Activated effector memory CD4-positive, alpha-beta T cell treated with anti-CD3 and anti-CD28 coated beads, Interleukin-2, amount 50 U/mL, for 16 hours (primary cell): ENCODE measurements at places on chromosomes 6 and 20.
A peak's percentile ranks its signal among the peaks of the same experiment; 100 is the strongest.

- no peak for DNase-seq
These were observed 1.1 kb downstream of the ID1 start for GRCh38 chr20:31605902-31606803.

DNA sequence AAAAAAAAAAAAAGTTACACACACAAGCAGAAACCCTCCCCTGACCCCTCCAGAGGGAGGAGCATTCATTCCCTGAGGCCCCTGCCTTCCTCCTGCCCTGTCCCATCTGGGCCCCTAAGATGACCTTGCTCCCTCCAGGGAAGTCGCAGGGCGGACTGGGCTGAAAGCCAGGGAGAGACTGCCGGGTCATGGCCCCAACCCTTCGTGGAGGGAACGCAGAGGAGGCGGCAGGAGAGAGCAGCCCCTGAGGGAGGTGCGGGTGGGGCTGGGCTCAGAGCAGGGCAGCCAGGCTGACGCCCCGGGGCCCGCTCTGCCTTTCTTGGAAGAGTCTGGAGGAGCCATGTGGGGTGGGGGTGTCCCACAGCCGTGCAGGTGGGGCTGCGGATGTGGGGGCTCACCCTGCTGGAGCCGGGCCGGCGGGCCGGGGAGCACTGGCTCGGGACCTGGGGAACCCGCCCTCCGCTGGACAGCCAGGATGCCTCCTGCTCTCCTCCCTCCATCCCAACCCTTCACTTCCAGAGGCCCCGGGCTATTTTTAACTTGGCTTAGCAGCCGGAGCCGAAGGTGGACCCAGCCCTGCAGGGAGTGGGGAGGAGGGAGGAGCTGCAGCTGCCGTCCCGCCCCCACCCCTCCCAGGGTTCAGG is 15.0 kb upstream of the ABHD16B start:
- DNase-seq, result no peak

- DNase-seq, result no peak
These were observed 56.4 kb upstream of the VSTM2L start for GRCh38 chr20:37846573-37846972.

DNA sequence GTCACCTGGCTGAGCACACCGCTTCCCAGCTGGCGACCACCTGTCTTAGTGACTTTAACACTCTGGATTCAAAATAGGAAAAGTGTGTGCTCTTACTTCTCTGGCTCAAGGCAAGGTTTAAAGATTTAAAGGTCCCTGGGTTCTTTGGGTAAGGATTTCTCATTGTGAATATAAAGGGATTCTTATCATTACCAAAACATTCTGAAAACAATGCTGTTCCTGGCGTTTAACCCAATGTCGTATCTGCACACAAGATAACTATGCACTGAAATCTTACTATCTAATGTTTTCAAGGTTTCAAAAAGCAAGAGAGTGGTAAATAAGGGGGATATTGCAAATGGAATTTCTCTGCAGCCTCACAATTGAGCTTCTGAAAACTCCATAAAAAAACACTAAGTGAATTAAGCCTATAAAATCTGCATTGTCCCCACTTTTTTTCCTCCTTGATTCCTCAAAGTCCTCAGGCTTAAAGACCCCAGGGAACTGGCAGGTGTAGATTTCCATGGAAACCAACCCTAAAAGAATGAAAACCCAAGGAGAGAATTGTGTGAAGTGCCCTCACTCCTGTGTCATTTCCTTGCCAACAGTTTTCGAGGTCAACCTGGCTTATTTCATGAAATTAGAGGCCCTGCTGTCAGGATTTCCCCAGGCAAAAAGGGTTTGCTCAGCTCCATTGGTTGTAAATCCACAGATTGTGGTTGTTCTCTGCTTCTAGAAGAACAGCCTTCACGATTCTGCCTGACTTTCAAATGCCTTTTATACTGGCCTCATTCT is 44.0 kb downstream of the BMP2 start:
- no peak for DNase-seq

DNA sequence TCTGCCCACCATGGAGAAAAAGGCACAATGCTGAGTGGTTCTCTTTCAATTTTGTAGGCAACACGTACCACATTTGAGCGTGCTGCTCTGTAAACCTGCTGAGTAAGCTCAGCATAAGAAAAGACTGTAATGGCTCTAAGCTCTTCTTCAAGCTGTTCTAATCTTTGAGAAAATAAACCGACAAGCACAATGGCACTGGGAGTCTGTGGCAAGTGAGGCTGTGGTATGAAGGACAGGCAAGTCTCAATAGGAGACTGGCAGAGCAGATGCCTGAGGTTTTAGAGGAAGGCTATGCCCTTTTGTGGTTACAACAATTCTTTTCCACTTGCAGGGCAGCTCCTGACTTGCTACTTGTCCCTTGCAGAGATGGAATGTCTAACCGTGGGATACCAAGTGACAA is 136.7 kb upstream of the EXOC2 start:
- no peak for DNase-seq

GRCh38 chr6:4885341-4885933 is 109.2 kb downstream of the CDYL start:
- DNase-seq, result no peak

DNA sequence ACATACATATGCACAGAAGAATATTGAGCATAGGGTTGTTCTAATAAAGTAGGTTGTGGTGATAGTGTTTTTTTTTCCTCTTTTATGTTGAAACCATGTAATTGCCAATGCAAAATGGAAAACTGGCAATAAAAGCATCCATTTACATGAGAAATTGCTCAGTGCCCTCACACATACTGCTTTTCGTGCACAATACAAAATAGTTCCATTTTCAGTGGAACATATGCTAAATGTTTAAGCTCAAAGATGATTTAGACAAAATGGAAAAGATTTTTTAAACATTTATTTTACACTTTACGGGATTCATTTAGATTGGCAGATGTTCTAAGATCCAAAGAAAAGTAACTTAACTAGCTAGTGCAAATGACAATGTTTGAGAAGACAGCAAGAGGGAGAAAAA is 678.1 kb upstream of the MANEA start:
- no peak for DNase-seq

- no peak for DNase-seq
These were observed 68.1 kb downstream of the JAG1 start for GRCh38 chr20:10605547-10606195.

DNA sequence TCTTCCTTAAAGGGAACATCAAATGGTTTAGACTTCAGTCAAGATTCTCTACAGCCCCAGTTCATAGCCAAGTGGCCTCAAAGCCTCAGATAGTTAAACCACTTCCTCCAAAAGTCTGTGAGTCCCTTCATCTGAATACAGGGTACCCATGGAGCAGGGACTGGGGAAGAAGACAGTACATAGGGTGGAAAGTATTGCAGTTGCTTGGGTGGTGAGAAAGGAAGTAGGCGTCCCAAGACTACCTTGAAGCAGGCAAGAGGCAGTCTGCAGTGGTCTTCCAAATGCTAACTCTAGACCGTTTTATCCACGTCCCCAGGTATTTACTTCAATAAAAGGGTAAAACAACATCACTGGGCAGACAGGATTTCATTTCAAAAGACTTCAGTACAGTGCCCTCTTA is 2.0 kb downstream of the FYN start:
- peak; percentile 71 for DNase-seq

- no peak for DNase-seq
These were observed 22.5 kb downstream of the JARID2 start for GRCh38 chr6:15268137-15268908.

GRCh38 chr6:108446629-108447150 is 114.0 kb upstream of the FOXO3 start:
- no peak for DNase-seq

DNA sequence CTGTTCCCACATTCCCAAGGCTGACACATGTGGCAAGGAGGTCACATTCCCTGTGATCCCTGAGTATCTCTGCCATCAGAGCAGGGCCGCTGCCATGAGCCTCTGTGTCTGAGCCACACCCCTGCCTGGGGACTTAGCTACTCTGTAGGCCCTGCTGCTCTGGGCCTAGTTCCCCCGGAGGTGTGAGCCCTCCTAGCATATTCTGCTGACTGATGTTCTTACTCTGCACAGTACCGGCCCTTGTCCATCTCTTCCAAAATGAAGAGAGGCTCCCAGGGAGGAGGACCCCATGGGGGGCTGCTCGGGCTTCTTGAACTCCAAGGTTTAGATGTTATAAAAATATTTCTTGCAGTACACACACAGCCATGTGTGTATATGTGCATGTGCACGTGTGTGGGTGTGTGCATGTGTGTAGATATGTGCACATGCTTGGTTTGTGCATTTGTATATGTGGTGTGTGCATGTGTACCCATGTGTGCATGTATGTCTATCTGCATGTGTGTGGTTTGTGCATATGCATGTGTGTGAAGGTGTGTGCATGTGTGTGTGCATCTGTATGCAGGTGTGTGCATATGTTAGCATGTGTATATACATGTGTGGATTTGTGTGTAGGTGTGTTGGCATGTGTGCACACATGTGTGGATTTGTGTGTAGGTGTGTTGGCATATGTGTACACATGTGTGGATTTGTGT is 101.2 kb downstream of the ERMARD start:
- no peak for DNase-seq

GRCh38 chr6:79543886-79544285 is 6.7 kb upstream of the LCA5 start:
- DNase-seq, result no peak

DNA sequence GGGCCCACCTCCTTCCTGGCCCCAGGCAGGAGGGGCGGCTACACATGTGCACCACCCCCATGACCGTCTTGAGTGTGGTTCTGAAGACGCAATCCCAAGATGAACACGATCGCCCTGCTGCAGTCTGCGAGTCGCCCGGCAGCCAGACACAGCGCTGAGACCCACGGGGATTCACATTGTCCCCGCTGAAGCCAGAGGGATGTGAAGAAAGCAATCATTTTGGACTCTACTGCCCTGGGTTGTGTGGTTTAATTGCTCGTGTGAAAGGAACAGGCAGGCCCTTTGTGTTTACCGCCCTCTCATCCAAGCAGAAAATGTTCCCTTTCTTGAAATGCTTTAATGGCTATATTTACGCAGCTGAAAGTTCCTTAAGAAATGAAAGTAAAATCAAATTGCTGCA is 279.5 kb downstream of the TAF4 start:
- DNase-seq, result no peak

GRCh38 chr20:7858734-7859250 is 81.5 kb downstream of the HAO1 start:
- DNase-seq, result no peak

DNA sequence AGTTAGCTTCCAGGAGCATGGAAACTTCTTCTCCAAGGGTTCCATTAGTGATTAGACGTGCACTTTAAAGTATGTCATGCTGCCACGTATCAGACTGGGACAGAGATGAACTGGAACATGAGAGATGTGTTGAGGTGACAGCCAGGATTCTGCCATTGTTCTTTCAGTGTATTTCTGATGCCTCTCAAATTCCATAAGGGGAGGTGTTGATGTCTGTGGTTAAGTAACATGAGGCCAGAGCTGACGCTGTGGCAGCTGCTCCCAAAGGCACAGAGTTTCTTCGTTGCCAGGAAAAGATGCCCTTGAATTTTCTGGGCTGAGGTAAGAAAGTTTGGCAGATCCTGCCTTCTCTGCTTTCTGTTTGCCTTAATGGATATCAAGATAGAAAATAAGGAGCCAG is 63.5 kb downstream of the TRMT6 start:
- no peak for DNase-seq

DNA sequence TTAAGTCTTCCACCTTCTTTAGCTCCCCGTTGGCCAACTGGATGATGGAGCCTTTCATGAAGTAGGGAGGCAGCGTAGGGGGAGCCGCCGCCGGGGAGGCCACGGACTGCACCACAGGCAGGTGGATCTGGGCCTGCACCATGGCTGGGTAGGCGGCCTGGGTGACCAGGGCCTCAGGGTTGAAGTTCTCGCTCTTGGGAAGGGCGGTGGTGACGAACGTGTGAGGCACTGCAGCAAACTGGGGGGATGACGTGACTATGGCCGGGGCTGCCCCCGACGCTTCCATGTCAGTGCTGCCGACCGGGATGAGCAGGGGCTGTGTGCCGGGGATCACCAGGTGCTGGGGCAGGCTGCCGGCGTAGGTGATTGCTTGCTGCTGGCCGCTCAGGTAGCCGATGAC is 88.1 kb downstream of the GMPR start:
- DNase-seq, result no peak

DNA sequence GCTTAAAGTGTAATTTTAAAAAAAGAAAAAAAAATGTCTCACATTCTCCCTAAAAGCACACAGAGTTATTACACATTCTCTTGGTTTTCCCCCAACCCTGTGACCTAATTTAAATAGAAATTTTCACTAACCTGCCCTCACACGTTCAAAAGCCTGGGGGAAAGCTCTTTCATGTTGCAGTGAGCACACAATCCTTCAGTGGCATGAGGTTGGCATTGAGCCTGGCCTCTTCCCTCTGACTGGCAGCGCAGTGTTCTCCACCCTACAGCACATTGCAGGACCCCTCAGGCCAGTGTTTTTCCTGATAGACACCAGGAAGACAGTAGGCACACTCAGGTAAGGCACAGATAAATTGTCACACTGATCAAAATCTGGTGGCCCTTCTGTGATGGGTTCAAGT is 34.1 kb downstream of the TNFRSF21 start:
- DNase-seq, result no peak

DNA sequence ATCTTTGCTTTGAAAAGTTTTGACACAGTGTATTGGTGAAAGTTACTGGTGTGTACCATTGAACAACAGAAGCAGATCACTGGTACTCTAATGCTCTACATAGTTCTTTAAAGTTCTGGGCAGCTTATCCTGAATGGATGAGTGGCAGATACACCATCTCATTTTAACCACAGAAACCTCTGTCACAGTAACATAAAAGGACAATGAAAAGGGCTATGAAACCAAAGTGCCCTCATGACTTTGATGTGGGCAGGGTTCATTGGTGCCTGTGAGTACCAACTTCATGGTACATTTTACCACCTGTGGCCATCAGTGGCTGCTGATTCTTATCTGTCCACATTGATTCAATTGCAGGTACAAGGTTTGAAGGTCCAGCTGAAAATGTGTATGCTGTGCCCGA is 285.7 kb upstream of the PREP start:
- no peak for DNase-seq

GRCh38 chr20:17871181-17871580 is 97.4 kb downstream of the SNX5 start:
- DNase-seq, result no peak

DNA sequence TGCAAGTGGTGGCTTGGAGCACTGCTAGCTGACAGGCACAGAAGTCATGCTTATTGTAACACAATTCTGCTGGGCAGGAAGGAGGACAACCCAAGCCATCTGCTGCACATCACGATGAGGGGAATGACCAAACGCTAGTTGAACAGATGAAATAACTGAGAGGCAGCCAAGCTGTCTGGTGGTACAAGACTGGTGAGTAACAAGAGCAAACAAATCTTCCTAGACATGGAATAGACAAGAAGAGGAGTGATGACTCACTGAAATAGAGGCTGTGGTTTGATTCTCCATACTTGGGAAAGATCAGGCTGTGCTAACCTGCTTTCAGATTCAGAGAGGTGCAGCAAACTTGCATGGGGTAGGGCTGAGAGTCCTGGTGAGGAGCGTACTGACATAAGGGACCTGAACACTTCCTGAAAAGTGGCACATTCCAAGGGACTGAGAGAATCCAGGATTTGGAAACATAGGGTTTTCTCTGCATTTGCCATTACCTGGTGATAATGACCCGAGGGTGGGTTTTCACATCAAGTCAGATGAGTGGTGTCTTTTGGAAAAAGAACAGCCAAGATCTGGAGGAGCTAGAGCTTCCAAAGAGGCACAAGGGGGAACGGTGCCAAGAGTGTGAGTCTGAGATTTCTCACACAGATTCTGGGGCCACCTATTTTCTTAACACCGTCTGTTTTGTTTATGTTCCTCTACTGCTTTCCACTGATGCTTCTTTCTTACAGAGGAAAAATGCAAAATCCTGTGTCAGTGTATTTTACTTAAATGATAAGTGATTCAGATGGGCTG is 60.0 kb downstream of the PRL start:
- no peak for DNase-seq

- no peak for DNase-seq
These were observed 33.0 kb downstream of the PRPH2 start for GRCh38 chr6:42689371-42689770.
